ENCODE measurements at places on chromosomes 13 and 19.

DNA sequence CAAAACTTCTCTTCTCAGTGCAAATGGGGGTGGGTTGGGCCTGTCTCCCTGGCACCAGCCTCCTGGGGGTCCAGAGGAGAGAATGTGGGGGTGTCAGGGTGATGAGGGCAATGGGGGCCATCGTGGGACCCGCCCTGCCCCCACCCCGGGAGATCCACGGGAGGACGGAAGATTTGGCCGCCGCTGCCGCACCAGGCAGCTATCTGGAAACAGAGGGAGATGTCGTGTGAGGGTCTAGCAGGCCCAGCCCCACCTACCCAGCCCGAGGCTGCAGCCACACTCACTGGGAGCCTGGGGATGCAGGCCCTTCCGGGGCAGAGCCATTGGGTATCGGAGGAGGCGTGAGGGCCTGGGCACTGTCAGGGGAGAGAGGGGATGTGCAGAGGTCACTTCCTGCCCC, 1.8 kb upstream of the TMEM86B start:
- no peak for DNase-seq

DNA sequence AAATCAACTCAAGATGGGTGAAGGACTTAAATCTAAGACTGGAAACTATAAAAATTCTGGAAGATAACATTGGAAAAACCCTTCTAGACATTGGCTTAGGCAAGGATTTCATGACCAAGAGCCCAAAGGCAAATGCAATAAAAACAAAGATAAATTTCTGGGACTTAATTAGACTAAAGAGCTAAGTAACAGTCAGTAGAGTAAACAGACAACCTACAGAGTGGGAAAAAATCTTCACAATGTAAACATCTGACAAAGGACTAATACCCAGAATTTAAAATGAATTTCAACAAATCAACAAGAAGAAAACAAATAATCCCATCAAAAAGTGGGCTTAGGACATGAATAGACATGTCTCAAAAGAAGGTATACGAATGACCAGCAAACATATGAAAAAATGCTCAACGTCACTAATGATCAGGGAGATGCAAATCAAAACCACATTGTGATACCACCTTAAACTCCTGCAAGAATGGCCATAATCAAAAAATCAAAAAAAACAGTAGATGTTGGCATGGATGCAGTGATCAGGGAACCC, 6.3 kb upstream of the RFX1 start:
- no peak for DNase-seq

DNA sequence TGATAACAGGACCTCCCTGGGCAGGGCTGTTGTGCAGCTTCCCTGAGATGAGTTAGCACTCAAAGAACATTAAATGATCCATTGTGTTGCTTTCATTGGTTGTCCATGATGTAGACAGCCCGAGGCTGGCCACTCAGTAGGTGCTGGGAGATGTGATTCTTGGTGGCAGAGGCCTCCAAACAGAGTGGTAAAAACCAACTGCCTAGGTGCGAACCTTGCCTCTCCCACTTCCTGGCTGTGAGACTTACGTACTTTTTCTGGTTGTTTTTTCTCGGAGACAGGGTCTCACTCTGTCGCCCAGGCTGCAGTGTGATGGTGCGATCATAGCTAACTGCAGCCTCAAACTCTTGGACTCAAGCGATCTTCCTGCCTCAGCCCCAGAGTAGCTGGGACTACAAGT, 6.2 kb downstream of the SARS2 start:
- DNase-seq = no peak

GRCh38 chr19:6875218-6875617, 12.2 kb upstream of the ADGRE1 start:
- DNase-seq = no peak

- DNase-seq = no peak
These were observed 360.3 kb downstream of the FGF14 start for GRCh38 chr13:102041544-102041943.

- DNase-seq = no peak
These were observed 154.8 kb downstream of the TBC1D4 start for GRCh38 chr13:75327135-75327510.
